ENCODE measurements at places on chromosomes 7 and 10.

DNA sequence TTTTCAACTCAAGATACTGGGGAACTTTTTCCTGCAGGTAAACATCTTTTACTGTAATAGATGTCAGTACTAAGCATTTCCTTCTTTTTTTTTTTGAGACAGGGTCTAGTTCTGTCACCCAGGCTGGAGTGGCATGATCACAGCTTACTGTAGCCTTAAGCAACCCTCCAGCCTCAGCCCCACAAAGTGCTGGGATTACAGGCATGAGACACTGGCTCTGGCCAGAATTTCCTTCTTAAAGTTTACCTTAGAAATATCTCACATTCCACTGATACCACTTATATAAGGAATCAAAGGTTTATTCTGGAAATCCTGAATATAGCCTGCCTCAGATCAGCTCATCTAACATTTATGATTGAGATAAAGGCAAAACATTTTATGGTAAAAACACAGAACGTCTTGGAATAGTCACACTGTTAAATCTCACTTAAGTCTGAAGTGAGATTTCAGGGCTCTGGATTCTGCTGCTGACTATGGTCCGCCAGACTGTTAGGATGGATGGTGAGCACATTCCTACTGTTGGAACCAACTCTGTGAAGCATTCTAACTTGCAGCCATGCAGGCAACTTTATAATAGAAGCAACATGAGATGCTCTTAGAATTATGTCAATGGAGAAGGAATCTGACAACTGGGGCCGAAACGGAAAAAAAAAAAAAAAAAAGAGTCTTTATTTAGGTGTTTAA is 151.9 kb downstream of the ZMYND11 start:
- no peak overlapping the region for H3K27ac ChIP-seq
- DNase-seq, result no peak
- no peak overlapping the region for H3K4me3 ChIP-seq
- H3K4me1 ChIP-seq, result no peaks in the 10 kb centered on the region
- no peaks in the 10 kb centered on the region for H3K27me3 ChIP-seq

DNA sequence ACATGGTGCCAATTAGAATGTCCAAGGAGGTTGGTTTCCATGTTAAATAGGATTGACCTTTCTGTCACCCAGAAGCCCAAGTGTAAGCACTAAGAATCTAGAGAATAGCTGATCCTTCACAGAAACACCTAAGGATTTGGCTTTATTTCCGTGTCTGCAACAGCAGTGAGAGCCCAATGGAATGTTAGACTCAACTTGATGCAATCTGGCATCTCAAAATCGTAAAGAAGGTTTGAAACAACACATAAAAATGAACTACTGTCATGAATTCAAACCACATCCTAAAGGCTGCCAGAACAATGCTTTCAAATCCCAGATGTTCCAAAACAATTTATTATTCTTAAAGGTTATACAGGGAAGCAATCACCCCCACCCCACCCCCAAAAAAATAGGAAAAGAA is 18.6 kb downstream of the PPP1R3C start:
- no peaks in the 10 kb centered on the region for H3K27me3 ChIP-seq
- DNase-seq, result no peak
- H3K36me3 ChIP-seq, result no peaks in the 10 kb centered on the region
- H3K4me1 ChIP-seq, result peaks cover 4% of the 10 kb centered on the region
- H3K4me3 ChIP-seq, result no peak overlapping the region
- no peak overlapping the region for H3K27ac ChIP-seq

GRCh38 chr7:79709574-79710409 is 256.3 kb upstream of the MAGI2 start:
- no peak for DNase-seq
- no peak overlapping the region for H3K4me3 ChIP-seq
- no peaks in the 10 kb centered on the region for H3K4me1 ChIP-seq
- H3K27ac ChIP-seq, result no peak overlapping the region
- H3K27me3 ChIP-seq, result no peaks in the 10 kb centered on the region

DNA sequence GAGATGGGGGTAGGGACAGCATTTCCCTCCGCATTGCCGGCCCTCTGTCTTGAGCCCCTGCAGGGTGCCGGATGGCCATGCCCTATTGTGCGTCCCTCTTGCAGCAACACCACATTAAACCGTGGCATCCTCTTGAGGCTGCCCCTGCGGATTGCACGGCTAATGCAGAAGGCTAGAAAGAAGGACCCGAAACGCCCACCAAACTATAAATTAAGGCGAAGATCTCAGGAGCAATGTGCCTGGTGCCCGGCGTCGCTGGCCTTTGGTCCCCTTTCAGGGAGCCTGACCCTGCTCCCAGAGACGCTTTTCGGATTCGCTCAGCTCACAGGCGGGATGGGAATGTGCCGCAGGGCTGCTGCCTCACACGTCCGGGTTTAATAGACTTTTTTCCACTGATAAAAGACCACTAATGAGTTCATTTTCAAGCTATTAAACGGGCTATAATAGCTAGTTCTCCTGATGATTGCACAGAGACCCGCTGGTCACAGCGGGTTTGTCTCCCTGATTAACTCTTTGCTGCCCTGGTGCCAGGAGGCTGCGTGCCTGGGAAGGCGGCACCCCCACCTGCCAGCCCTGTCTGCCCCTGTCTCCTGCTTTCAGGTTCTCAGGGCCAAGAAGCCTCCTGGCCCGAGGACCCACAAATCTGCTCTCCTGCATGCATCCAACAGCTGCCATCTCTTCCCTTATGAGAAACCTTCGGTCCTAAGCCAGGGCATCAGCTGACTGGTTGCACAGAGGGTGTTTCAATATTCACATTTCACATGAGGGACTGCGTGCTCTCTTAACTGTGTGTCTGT is 128.3 kb downstream of the ADARB2 start:
- H3K27me3 ChIP-seq, result no peaks in the 10 kb centered on the region
- no peaks in the 10 kb centered on the region for H3K36me3 ChIP-seq
- H3K4me3 ChIP-seq, result no peak overlapping the region
- no peaks in the 10 kb centered on the region for H3K4me1 ChIP-seq

DNA sequence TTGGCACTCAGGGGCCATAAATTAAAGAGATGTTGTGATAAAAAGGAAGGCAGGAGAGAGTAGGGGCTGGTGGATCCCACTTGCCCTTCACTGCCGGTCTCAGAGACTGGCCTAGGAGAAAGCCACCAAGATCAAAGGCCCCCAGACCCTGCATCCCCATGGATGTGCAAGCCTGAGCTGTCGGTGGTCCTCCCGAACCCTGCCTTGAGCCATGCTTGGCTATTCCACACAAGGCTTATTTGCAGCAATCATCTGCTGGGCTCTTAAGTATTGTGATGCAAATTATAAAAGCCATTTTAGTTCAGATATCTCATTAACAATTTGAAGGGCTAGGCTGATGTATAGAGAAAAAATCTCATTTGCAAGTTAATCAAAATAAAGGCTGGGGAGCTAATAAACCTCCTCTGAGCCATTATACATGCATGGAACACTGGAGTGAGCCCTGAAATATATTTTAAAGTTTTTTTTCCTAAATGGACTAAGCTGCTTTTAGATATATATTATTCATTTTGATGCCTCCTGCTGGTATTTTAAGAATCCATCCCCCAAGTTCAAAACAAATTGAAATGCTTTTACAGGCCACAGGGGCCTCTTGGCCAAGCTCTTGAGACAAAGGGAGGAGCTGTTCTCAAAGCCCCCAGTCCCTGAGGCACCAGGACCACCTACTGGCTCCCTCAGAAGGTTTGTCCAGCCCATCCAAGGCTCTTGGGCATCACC is 28.1 kb downstream of the OAT start:
- peaks cover 2% of the 10 kb centered on the region for H3K4me1 ChIP-seq
- no peaks in the 10 kb centered on the region for H3K36me3 ChIP-seq
- no peak for DNase-seq
- H3K4me3 ChIP-seq, result no peak overlapping the region

- H3K36me3 ChIP-seq, result no peaks in the 10 kb centered on the region
- no peak for DNase-seq
- H3K27ac ChIP-seq, result no peak overlapping the region
- no peaks in the 10 kb centered on the region for H3K27me3 ChIP-seq
Measured at GRCh38 chr10:69372126-69372980, 44.4 kb downstream of the TACR2 start.

- H3K36me3 ChIP-seq, result no peaks in the 10 kb centered on the region
- no peak overlapping the region for H3K27ac ChIP-seq
- no peak for DNase-seq
- no peaks in the 10 kb centered on the region for H3K27me3 ChIP-seq
- H3K4me1 ChIP-seq, result no peaks in the 10 kb centered on the region
- H3K4me3 ChIP-seq, result no peak overlapping the region
Measured at GRCh38 chr7:42511027-42511426, 274.0 kb upstream of the GLI3 start.

DNA sequence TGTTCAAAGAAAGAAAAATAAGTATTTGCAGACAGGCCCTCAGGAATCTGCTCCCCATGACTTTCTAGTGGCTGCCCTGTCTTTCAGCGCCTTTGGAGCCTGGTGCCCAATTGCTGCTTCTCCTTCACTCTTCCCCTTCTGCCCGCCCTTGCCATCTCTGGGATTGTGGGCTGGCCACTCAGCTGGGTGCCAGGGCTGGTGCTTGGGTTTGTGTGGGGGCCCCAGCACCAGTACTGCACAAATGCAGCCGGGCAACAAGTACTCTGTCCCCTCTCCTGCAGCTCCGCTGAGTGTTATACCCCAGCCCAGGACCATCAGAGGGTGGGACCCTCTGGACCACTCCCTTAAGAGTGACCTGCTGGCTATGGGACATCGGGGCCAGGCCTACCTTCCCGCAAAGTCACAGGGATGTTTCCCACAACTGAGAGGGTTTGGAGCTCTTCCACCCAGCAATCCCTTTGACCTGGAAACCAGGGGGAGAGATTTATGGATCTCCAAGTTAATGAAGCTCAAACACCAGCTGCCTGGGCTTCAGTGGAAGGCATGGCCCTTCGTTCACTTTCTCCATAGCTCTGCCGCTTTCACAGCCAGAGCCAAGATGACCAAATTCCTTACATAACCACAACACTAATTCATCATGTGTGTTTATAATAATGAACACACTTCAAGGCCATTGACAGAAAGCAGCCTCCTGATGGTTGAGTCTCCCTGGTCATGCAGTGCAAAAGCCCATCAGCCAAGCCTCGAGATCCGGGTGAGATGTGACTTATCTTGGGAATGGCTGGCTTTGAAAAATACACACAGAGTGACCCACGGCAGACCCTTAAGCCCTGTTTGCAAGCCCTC is 313.9 kb upstream of the ZNF32 start:
- H3K4me3 ChIP-seq, result no peak overlapping the region
- peaks cover 49% of the 10 kb centered on the region for H3K4me1 ChIP-seq
- no peak overlapping the region for H3K27ac ChIP-seq
- no peaks in the 10 kb centered on the region for H3K27me3 ChIP-seq
- DNase-seq, result peak; percentile 61

Data from ovary (tissue), 10 donors.